ENCODE measurements at places on chromosomes 16 and 17.

DNA sequence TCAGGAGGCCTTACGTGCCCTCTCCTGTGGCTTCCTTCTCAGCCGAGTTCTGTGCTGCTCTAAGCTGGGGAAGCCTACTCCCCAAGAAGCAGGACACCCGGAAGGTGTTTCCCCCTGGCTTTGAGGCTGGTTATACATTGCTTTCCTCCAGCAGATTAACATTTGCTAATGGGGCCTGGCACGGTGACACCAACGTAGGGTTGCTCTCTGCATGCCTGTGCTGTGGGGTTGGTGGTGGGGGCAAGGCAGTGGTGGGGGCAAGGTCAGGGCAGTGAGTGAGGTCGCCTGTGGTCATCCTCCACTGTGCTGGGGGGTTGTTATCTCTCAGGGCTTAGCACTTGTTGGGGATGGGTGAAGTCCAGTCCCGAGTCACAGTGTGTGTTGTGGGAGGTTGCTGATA, 4.2 kb downstream of the USP6 start:
- DNase-seq, result no peak

GRCh38 chr16:84199861-84200260, 8.9 kb downstream of the ADAD2 start:
- peak; percentile 48 for DNase-seq

- no peak for DNase-seq
Observed at GRCh38 chr16:70749006-70749678, 51.8 kb downstream of the VAC14 start.

DNA sequence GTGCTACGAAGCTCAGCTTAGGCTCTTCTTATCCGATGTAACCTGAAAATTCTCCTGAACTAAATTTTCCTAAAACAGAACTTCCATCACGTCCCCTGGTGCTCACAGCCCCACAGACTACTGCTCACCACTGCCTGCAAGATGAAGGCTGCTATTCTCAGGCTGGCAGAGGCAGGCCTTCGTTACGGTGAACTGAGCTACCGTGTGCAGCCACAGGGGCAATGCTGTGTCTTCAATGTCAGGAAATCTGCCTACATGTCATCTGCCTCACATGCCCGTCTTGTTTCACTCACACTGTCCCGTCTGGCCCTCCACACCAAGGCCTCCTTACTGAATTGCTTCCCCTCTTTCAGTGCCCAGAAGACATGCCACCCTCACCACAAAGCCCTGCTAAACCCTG, 15.9 kb downstream of the EMC8 start:
- no peak for DNase-seq

- DNase-seq, result no peak
Observed at GRCh38 chr16:3536271-3536731, 35.5 kb downstream of the CLUAP1 start.

GRCh38 chr17:47983492-47984223, 12.7 kb downstream of the CDK5RAP3 start:
- DNase-seq, result no peak

DNA sequence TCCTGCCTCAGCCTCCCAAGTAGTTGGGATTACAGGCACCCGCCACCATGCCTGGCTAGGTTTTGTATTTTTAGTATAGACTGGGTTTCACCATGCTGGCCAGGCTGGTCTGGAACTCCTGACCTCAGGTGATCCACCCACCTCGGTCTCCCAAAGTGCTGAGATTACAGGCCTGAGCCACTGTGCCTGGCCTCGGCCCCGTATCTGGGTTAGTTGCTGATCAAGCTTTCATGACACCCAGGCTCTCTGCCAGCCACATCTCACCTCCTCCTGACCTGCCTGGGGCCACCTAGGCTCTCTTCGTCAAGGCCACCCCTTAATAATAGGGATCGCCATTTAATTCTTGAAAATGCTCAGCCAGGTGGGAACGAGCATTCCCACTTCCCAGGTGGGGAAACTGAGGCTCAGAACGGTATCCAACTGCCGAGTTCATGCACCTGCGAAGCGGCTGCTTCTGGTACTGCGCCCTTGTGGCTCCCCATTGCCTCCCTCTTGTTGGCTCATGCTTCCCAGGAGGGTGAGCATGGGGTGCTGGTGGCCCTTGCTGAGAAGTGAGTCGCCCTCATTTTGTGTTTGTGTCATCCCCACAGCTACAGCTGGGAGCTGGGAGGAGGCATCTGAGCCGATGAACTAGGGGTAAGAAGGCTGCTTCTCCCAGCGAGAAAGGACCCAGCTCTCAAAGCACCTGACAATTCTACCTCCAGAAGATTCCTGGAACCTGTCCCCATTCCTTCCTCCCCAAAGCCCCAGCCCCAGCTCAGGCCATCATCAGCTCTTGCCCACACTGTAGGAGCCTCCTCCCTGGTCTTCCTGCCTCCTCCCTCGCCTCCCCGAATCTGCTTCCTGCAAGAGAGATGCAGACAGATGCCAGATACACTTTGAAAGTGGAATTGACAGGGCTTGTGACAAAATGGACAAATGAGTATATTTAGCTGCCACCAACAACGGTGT, 17.3 kb upstream of the SNN start:
- DNase-seq, result no peak

GRCh38 chr16:86477642-86478041, 32.7 kb upstream of the FOXF1 start:
- DNase-seq, result no peak

DNA sequence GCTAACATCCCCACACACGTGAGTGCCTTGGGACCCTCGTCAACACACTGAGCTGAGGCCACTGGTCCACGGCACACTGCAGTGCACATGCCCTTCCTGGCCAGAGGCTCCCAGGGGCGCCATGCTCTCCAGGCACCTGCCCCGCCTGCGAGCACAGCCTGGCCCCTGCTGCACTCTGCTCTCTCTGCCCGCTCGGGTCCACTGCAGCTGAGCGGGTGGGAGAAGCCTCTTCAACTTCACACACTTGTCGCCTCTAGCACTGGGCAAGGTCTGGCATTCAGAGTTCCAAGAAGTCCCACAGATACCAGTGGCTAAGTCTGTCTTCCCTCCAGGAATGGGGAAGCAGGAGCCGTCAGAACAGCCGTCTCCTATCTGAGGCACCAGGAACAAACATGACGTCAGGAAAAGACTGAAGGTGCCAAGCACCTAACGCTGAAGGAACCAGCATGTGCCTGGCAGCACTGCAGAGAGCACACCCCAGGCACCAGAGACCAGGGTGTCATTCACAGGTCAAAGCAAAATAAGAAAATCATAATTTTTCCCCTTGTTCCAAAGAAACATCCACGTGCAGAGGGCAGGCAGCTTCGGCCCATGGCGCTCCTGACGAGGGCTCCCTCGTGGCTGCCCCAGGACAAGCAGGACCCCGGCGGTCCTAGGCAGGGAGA, 82.9 kb downstream of the ZNF778 start:
- DNase-seq, result no peak

DNA sequence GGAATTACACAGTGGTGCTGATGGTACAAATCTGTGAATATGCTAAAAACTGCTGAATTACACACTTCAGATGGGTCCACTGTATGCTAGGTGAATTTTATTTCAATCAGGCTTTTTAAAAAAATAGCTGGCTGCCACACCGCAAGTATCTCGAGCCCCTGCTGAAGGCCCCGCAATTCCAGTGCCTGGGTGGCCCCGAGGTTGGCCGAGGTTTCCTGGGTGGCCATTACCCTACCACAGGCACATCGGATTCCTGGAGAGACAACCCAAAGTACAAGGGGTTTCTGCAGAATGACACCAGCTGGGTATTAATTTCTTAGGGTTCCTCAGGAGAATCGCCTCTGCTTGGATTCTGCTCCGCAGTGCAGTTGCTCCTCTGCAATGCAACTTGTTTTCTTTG, 127.8 kb downstream of the C16orf95 start:
- DNase-seq, result no peak

GRCh38 chr16:85640254-85640558, 27.1 kb downstream of the GSE1 start:
- DNase-seq, result no peak

DNA sequence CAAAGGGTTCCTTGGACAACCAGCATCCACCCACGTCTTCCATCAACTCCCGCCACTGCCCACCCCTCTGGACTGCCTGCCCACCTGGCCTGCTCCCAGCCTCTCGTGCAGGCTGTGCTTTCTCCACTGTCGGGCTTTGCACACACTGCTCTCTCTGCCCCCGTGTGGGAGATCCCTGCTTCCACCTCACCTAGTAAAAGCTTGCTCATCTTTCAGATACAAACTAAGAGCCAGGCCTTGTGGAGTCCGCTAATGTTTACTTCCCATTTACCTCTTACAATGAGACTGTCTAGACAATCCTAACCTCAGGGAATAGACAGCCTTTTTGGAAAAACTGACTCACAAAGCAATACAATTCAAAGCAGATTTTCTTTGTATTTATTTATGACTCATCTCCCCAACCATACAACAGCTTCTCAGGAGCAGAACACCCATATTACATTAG, 67.6 kb downstream of the USP31 start:
- no peak for DNase-seq

- DNase-seq, result no peak
Observed at GRCh38 chr17:50185631-50186471, 15.6 kb downstream of the COL1A1 start.

DNA sequence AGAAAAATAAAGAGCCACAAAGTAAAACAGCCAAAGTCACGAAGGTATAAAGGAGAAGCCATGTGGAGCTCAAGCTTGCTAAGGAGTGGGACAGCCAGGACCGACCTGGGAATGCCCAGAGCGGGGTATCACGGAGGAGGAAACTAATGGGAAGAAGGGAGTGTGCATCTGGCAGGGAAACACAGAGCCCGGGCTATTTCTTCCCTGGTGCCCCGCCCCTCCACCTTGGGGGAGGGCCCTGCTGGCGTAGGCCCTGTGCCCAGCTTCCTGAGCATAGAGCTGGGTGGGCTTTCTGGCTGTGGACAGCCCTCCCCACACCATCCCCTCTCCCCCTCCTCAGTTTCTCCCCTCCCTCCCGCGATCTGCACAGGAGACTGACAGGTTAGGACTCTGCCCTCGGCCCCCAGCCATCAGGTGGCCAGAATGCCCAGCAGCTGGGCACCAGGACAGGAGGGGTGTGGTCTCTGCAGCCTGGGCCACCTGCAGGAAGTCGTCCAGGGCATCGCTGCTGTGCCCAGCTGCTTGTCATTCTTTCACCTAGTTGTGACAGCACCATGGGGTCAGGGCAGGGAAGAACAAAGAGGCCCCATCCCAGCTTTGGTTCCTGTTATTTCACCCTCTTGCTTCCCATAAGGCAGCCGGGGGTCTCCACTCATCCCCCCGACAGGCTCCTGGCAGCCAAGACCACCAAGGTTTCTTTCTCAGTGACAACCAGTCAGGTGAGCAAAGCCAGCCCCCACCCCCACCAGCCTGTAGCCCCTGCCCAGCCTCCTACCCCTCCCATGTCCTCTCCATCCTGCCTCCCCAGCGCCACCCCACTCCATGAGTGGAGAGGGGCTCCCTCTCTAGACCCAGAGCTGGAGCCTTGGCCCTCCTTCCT, 7.1 kb upstream of the DCAF7 start:
- DNase-seq, result no peak

DNA sequence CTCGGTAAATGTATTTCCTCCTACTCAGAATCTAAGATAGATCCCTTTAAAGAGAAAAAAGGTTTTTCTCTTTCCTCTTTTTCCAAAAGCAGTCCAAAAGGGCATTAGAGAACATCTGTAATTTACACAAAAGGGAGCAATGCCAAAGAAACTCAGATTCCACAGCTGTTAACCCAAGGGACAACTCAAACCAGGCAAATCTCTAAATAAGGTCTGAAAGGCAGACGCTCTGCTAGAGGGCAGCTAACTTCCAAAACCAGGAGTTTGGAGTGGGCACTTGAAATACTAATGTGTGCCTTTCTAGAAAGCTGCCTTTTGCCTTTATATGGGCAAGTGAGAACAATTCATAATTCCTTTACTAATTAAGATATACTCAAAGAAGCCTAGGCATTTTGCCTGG, 435.7 kb downstream of the ZFHX3 start:
- DNase-seq, result no peak

GRCh38 chr16:16073891-16074881, 124.8 kb downstream of the ABCC1 start:
- no peak for DNase-seq

DNA sequence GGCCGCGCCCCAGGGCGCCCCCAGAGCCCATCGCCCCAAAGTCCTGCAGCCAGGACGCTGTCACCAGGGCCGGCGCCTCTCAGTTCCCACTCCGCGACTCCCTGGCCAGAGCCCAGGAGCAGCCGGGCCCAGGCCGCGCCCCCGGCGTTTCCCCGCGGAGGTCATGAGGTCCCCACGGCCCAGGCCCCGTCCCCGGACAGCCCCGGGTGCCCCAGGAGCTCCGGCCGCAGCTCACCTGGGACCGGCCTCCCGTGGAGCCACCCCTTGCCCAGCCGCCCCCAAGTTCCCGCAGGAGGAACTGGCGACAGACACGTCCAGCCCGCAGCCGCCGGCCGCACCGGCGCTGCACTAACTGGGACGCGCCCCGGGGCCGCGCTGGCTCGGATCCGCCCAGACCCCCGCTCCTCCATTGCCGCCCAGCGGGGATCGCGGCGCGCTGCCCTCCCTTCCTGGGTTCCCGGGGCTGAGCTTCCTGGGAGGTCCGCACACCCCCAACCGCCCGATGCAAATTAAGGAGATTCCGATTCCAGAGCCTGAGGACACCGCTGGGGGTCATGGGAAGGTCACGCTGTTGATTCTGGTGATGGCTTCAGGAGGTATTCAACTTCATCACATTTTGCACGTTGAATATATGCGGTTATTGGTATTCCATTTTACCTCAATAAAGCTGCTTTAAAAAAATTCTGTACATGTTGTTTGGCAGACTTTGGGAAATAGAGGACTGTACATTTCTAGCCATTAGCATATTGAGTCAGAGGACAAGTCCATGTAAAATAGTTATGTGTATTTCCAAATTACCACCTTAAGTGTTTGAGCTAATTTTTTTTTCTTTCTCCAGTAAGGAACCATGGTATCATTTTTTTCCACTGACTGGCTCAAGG, 9.9 kb downstream of the AHSP start:
- DNase-seq, result no peak

- DNase-seq, result peak; percentile 2
Observed at GRCh38 chr16:49485663-49486062, 112.1 kb downstream of the C16orf78 start.

- no peak for DNase-seq
Observed at GRCh38 chr16:1008085-1008484, 26.5 kb downstream of the SOX8 start.

DNA sequence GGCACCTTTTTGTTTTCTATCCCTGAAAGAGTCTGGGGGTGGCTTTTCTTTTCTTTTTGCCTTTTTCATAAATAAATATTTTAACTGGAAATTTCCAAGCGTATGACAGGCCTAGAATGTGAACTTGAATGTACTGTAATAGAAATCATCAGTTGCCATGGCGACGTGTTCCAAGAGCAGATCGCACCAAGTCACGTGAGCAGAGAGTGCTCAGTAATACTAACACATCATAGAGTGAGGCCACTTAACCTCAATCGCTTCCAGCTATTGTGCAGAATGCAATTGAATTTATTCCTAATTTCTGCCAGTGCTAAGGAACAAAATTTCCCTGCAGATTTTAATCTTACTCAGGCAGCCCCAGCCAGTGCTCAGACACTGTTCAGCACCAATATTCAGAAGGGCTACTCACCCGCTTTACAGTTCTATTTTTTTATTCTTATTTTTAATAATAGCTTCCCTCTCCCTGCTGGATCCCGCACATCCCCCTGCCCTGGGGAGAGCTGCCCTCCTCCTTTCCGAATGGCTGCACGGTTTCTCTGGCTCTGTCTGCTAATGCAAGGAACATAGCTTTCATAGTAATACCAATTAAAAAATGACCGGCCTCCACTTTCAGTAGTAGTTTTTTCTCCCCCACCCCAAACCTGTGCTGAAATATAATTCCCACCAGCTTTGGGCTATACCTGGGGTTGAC, 26.2 kb upstream of the PMFBP1 start:
- no peak for DNase-seq

- peak; percentile 79 for DNase-seq
Observed at GRCh38 chr17:67434061-67434525, 57.0 kb downstream of the PITPNC1 start.

- DNase-seq, result no peak
Observed at GRCh38 chr17:76088868-76089576, 10.0 kb downstream of the ZACN start.
